ENCODE measurements at places on chromosomes 12 and 14. TPM values are rescaled to one million over a fixed set of nuclear protein-coding genes. Genes with fewer than 3 reads are reported as not detected.

RIN3 gene
- total RNA-seq: 11.3 TPM

SIX1 gene
- 1.00 TPM for total RNA-seq

CLEC4D gene
- not detected for total RNA-seq

C12orf76 gene
- 20.8 TPM for total RNA-seq

DLK1 gene
- 149 TPM for total RNA-seq

SAMD15 gene
- 9.7 TPM for total RNA-seq

CFAP54 gene
- total RNA-seq: 0.93 TPM

LALBA gene
- not detected for total RNA-seq

RPS29 gene
- total RNA-seq: 1,493 TPM

DEGS2 gene
- 7.6 TPM for total RNA-seq

CLEC14A gene
- 0.62 TPM for total RNA-seq

SIRT4 gene
- 2.7 TPM for total RNA-seq

TAS2R20 gene
- total RNA-seq: 1.1 TPM

CPNE6 gene
- total RNA-seq: not detected

AMDHD1 gene
- total RNA-seq: 1.0 TPM

MAP4K5 gene
- total RNA-seq: 58.4 TPM

SLCO1C1 gene
- total RNA-seq: 0.58 TPM

SIX6 gene
- not detected for total RNA-seq

DNAJC22 gene
- 5.0 TPM for total RNA-seq

C2CD5 gene
- total RNA-seq: 64.8 TPM

ZFHX2 gene
- total RNA-seq: 5.6 TPM

GLS2 gene
- total RNA-seq: 7.0 TPM

BMP4 gene
- 12.4 TPM for total RNA-seq

MYF6 gene
- total RNA-seq: 1.4 TPM

All from type B pancreatic cell (in vitro differentiated cells).